ENCODE measurements at places on chromosomes 6 and 20.
A peak's percentile ranks its signal among the peaks of the same experiment; 100 is the strongest.

- DNase-seq: no peak
Measured at GRCh38 chr6:82268301-82268846, 20.8 kb upstream of the IBTK start.

- no peak for DNase-seq
Measured at GRCh38 chr6:3869632-3870527, 20.7 kb downstream of the FAM50B start.

DNA sequence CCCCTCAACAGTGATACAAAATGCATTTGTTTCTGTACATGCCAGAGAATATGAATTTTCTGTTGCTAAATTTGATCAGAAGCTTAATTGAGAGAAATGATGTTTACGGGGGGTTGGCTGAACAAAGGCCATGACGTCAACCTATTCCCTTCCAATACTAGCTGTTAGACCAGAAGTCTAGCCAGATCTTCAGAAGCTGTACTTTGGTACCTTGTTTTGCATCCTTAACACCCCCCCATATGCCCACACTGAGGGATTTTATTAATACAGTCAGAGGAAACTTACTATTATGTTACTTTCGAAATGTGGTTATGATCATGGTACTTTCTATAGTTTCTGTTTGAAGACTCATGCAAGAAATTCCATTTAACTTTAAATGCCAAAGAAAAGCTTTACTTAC is 3.1 kb downstream of the NCOA7 start:
- DNase-seq: no peak

- DNase-seq: no peak
Measured at GRCh38 chr6:10511477-10511876, 9.7 kb upstream of the GCNT2 start.

DNA sequence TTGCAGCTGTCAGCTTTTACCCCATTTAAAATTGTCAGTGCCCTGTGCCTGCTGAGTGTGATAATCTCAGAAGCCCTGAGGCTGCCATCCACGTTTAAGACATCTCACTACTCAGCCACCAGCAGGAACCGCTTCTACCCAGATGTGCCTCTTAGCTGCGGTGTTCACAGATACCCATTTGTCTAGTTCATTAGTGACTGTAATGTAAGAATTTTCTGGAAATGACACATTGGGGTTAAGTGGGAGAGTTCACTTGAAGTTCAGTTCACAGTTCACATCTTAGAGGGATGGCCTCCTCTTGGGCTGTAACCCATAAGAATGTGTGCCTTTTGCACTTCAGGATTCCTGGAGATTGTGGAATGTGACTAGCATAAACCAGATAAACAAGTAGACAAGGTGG is 477.7 kb downstream of the BTBD3 start:
- no peak for DNase-seq

GRCh38 chr6:52994031-52994838 is 849 bp downstream of the GSTA4 start:
- DNase-seq: peak; percentile 46

GRCh38 chr6:125791151-125791819 is 525 bp downstream of the NCOA7 start:
- DNase-seq: peak; percentile 57

DNA sequence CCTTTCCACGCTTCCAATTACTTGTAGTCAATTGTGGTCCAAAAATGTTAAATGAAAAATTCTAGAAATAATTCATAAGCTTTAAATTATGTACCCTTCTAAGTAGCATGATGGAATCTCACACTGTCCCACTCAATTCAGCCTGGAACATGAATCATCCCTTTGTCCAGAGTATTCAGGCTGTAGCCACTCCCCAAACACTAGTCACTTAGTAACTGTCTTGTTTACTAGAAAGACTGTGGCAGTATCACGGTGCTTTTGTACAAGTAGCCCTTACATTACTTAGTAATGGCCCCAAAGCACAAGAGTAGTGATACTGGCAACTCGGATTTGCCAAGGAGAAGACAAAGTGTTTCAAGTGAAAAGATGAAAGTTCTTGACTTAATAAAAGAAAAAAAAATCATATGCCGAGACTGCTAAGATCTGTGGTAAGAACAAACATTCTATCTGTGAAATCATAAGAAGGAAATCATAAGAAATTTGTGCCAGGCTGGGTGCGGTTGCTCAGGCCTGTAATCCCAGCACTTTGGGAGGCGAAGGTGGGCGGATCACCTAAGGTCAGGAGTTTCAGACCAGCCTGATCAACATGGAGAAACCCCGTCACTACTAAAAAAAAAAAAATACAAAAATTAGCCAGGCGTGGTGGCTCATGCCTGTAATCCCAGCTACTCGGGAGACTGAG is 168.5 kb upstream of the SIM1 start:
- DNase-seq: peak; percentile 91

- DNase-seq: no peak
Measured at GRCh38 chr6:108544606-108545005, 16.1 kb upstream of the FOXO3 start.

- no peak for DNase-seq
Measured at GRCh38 chr20:57022306-57022705, 244.1 kb downstream of the BMP7 start.

GRCh38 chr20:62064770-62065673 is 659 bp downstream of the TAF4 start:
- no peak for DNase-seq

DNA sequence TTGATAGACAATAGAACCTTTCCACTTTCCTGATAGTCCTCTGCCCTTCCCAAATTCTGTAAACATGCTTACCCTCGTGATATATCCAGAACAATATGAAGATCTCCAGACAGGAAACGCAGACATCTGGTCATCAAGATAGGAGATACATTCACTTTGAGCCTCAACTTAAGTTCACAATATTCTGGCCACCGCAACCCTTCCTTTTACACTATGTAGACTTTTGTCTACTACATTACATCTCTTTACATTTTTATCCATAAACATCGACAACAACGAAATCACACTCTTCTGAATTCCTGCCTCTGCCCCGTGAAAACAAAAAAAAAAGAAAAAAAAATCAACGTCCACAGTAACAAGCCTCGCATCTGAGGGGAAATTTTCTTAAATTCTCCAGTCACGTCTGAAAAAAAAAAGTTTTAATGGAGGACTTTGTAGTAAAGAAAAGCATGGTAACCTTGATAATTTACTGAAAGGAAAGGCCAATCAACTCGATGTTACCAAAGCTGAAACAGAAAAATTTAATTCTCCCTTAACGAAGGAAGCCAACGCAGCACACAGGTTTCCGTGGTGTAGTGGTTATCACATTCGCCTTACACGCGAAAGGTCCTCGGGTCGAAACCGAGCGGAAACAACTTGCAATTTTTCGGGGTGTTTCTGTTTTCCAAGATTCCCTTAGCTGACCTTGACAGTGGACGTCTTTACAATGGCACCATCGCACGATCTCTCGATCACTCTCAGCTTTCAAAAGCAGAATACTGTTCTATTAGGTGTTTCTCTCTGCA is 21.8 kb downstream of the POM121L2 start:
- peak; percentile 87 for DNase-seq

GRCh38 chr6:91860541-91861335 is 1273.9 kb upstream of the MAP3K7 start:
- DNase-seq: no peak

DNA sequence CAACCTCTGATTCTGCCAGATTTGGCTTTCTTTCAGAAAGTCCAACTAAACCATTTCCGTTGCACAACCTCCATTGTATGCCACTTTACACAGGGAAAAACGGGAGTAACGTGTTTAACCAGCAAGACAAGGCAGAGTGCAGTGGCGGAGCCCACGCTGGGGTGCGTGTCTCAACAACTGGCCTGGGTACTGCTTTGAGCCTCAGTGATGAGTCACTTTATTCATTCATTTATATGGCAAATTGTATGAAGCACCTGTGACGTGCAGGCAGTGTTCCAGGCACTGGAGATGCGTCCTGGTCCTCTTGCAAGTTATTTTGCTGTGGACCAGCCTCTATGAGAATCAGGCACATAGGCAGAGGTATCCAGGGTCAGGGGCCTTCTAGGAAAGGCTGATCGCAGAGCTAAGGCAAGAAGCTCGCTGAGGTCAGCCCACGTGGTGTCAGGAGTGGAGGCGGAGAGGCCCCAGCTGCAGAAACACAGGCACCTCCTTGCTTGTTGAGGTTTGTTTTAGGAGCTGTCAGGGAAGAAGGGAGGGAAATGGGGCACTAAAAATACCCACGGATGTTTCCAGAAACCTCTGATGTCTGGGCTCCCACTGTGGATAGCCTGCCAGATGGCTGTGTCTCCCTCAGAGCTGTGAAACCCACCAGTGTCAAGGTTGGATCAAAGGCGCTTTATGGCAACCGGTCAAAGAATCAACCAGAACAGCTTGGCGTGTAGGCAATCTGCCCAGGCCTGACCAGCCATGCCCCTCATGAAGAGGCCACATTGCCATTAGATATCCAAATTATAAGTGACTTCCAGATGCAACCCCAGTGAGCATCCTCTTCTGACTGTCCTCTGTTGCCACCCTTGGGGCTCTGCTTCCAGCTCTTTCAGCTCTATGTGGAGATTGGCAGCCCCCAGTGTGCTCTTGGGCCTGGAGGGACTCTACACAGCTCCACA is 157.2 kb downstream of the CD83 start:
- no peak for DNase-seq

GRCh38 chr20:52193886-52194545 is 2.4 kb upstream of the ZFP64 start:
- DNase-seq: no peak

- DNase-seq: no peak
Measured at GRCh38 chr6:69958978-69959377, 92.6 kb downstream of the COL19A1 start.

DNA sequence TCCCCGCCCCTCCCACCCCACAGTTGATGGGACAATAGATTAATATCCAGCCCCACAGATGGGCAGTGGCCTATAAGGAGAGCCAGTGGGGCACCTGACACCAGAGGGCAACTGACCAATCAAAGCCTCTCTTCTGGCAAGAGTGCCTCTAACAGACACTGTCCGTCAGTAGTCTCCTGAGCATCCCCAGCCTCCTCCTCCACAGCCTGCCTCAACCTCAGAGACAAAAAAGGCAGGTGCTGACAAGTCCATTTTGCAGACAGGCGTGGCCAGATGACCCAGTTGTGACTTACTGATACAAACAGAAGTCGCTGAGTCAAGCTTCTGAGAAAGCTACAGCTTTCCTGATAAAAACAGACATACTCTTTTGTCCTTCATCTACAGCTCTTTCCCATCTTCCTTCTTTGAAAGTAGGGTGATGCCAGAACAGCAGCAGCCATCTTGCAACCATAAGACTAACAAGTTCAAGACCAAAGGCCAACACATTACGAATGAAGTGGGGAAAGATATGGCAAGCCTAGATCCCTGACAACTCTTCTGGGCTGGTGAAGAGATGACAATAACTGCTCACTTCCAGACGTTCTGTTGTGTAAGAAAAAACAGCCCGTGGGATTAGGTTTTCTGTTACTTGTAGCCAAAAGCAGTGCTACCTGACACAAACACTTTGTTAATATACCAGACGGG is 12.3 kb downstream of the PPIL1 start:
- no peak for DNase-seq

DNA sequence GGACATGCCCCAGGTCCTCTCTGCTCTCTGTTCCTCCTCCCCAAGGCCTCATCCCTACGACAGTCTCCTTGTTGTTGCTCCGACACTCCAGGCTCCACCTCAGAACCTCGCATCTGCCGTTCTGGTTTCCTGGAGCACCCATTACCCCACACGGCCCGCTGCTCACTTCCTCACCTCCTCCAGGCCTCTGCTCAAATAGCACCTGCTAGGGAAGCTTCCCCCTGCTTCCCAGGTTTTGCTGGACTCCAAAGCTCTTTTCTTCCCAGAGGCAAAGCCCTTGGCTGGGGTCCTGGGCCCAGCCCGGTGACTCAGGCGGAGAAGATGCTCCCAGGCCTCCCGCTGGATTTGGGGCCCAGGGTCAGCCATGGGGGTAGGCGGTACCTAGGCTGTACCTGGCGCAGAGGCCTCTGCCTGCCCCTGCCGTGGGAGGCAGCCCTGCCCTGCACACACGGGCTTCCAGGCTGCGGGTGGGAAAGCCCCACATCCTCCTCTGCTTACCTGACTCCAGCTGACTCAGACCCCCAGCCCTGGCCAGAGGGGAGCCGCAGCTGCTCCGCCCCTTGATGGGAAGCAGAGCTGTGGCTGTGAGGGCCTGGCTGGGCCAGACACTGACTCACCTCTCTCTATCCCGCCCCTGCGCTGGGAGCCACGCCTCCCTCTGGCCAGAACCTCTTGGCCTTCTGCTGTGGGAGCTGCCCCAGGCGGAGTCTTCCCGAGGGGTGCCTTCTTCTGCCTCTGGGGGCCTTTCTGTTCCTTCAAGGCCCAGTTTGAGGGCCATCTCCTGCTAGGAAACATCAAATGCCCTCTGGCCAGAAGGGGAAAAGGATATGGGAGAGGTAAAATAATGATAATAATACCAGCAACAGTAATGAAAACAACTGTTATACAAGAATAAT is 130.5 kb downstream of the CEBPB start:
- peak; percentile 44 for DNase-seq

GRCh38 chr20:31698803-31699718 is 23.6 kb downstream of the BCL2L1 start:
- peak; percentile 97 for DNase-seq

- DNase-seq: no peak
Measured at GRCh38 chr20:57795977-57796560, 86.3 kb upstream of the PMEPA1 start.

GRCh38 chr6:161918628-161919205 is 644.9 kb upstream of the AGPAT4 start:
- no peak for DNase-seq

GRCh38 chr6:21666201-21666691 is 72.7 kb downstream of the SOX4 start:
- no peak for DNase-seq

DNA sequence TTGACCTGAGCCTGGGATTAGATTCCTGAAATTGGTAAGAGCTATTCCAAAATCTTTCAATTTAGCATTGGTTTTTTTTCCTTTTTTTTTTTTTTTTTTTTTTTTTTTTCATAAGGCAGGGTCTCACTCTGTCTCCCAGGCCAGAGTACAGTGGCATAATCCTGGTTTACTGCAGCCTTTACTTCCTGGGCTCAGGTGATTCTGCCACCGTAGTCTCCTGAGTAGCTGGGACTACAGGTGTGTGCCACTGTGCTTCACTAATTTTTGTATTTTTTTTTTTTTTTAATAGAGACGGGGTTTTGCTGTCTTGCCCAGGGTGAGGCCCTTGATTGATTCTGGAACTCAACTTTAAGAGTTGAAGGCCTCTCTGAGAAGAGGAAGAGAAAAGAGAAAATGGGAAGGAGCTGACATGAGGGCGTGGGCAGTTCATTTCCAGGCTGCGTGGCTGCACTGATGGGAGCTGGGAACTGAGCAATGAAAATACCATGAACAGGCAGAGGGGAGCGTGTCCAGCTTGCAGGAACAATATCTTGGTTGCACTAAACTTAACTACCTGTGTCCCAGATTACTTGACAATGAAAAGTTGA is 24.6 kb downstream of the KDM1B start:
- DNase-seq: no peak

- DNase-seq: no peak
Measured at GRCh38 chr6:99393366-99393697, 663 bp downstream of the COQ3 start.

GRCh38 chr20:33828967-33829560 is 17.9 kb downstream of the CHMP4B start:
- no peak for DNase-seq

Data from SK-MEL-5 (cell line).